Right atrium auricular region (tissue), 2 donors: ENCODE measurements at places on chromosomes 4 and X. TPM values are rescaled to one million over a fixed set of nuclear protein-coding genes. Genes with fewer than 3 reads are reported as not detected.
A peak's percentile ranks its signal among the peaks of the same experiment; 100 is the strongest.

DNA sequence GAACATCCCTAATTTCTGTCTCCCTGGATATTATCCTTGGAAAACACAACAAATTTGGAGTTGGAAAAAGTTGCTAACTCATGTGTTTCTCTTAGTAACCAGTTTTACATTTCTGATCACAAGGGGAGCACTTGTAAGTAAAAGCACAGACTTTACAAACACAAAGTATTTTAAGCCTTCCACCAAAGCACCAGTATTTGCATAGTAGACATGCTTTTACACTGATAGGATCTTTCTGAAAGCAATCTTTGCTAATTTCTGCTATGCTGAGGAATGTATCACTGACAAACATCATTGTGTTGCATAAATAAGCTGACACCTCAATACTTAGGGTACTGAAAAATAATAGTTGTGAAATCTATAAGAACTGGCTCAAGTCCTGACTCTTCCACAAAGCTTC is 100.6 kb downstream of the MID1 start:
- no peak for DNase-seq

GRCh38 chr4:94348666-94349065 is 6.0 kb upstream of the HPGDS start:
- DNase-seq: no peak

The EDA gene
- 14.9 TPM for total RNA-seq

GRCh38 chr4:87363552-87363951 is 27.4 kb downstream of the HSD17B11 start:
- DNase-seq: no peak

DNA sequence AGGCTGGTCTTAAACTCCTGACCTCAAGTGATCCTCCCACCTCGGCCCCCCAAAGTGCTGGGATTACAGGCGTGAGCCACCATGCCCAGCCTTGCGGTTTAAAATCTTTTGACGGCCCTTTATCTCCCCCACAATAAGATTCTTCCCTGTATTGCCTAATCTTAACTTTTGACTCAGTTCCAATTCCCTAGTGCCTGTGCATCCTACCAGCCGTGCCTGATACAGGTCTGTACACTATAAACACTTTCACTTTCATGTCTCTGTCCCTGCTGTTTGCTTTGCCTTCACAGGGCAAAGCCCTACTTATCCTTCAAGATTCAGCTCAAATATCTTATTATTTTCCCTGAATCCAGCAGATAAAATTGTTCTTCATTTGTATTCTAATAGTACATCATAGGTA is 74.6 kb downstream of the WDR44 start:
- no peak for DNase-seq

DNA sequence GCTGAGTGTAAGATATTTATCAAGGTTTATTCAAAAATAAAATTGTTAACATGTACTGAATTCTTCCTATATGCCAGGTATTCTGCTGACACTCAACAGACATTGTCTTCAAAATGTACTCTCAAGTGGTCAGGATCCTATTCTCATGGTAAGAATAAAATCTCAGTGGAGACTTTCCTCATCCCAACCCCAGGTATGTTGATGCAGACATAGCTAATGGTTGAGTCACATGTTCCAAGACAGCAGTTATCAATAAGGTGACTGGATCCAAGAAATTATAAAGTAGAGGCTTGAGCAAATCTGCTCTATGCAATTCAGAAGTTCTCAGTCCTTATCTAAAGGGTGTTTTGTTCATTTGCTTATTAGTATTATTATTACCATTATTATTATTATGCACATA is 115.2 kb upstream of the GABRA2 start:
- no peak for DNase-seq

DNA sequence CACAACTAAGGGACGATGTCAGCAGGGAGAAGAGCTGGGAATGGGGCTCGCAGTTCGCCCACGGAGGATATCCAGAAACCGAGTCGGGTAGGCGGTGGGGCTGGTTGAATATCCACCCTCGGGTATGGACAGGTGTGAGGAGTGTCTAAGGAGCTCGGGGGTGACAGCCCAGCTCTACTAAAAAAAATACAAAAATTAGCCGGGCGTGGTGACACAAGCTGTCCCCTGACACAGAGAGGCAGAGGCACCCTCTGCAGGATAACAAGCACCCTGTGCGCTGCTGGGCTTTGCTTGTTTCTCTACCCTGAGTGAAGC is 12.2 kb upstream of the ASMTL start:
- DNase-seq: no peak

DNA sequence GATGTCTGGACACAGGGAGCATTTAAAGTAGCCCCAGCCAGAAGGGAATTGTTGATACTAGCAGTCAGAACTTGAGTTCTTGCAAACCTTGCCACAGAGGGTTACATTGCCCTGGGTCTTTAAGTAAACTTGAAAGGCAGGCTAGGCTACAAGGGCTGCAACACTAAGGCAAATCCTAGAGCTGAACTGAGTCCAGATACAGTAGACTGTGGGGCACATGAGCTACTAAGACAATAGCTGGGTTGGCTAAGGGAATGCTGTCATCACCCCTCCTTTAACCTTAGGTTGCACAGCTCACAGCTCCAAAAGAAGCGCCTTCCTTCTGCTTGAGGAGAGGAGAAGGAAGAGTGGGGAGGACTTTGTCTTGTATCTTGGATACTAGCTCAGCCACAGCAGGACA is 35.6 kb downstream of the SH3BGRL start:
- no peak for DNase-seq

The CENPVL1 gene
- total RNA-seq: not detected

GRCh38 chr4:2269206-2269531 is 7.3 kb upstream of the MXD4 start:
- DNase-seq: no peak

DNA sequence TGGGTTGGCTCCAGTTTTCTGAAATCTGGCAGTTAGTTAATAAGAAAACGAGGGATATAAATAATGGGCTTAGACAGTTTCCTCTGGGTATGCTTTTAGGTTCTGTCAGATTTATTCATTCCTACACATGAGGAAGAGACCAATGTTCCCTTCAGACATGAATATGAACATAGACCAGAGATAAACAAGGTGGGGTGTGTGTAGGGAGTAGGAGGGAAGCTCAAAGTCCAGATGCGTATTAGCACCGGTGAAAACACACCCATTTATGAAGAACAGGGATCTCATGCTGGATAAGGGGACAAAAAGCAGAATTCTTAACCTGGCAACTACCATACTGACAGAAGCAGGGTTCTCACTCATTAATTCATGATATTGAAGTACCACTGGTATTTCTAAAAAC is 223.0 kb downstream of the SOWAHB start:
- no peak for DNase-seq

DNA sequence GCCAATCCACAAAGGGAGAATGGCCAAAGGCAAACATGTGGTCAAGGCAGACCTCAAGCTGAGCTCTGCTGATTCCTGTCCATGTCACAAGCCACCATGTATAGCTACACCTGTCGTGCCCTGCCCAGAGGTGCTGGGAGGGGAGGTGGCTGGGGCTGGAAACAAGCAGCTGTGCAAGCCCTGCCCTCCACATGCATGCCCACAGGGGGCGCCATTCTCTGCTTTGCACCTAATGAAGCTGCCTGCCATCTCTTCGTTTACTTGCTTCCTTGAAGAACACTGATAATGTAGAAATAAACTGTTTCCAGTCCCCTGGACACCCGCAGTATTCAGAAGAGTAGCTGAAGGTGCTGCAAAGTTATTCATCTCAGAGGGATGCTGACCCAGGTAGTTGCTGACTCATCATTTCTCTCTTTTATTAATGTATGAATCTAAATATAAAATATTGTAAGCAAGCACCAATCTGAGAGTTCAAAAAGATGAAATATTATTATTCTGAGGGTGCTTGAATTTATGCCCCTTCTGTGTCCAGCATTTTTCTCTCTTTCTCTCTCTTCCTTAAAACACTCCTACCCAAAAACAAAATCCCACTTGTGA is 278.6 kb downstream of the ADGRA3 start:
- no peak for DNase-seq

The CYLC1 gene
- not detected for total RNA-seq

DNA sequence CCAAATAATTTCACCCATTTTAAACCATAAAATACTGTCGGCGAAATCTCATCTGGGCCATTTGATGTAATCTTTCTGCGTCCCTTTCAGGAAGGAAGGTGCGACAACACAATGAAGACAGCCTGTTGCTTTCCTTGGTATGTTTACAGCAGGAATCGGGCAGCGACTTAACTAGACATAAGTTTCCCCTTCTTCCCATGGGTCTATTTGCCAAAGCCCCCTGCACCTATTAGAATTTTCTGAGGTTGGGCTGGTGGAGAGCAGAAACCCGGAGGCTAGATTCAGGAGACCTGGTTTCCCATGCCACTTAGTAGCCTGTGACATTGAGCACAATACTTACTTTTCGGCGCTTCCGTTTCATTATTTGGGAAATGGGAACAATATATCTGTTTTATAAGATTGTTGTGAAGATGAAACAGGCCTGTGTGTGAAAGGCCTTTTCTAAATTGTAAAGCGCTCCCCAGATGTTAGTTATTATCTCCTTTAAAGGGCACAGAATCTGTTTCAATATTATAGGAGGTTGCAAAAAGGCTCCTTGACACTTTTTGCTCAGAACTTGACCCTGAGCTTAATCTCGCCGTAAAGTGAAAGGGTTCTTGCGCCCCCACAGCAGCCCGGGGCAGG is 552 bp upstream of the AFF1 start:
- no peak for DNase-seq

DNA sequence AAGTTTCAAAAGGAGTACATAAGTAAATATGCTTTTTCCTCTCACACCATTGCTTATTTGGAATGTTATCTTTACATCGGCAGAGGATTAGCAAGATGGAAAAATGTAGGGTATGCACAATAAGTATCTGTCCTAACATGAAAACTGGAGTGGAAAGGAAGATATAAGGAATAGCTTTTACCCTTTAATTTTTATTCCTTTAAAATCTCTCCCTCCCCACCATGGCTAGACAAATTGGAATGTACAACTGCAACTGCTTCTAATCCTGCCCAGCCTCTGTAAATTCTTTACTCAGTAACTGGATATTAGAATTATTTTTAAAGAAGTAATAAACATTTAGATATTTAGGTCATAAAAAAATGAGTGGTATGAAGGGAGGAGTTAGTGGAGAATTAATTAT is 171.5 kb downstream of the PCDH18 start:
- DNase-seq: no peak

DNA sequence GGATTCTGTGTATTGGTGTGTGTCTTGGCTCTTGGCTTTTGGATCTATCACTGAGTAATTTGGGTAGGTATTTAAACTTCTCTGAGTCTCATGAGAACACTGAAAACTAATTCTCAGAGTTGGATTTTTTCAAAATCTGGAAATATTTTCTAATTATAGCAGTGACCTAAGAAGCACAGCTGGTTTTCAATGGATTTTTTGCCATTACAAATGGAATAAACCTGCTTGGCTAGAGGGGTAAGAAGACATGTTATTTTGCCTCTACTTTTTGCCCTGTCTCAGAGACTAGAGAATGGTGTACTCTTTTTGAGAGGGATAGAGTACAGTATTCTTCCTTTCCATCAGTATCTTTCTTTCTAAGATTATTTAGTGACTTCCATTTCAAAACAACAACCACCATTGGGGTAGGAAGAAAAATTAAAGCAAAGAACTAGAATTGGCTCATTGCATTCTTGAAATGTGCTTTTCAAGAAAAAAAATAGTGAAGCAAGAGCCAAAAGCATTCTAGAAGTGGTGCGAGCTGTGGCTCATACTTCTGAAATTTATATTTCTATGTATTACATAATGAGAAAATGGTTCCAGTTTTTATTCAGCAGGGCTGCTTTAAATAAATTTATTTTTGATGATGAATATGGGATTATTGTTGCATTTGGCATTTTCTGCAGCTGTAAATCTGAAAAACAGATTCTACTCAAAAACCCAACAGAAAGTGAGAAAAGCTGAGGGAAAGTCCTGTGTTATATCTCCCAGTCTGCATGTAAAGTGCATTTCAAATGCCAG is 850.2 kb upstream of the SLIT2 start:
- no peak for DNase-seq

GRCh38 chr4:136329042-136329662 is 1203.1 kb downstream of the PCDH18 start:
- no peak for DNase-seq

The TMEM31 gene
- not detected for total RNA-seq

The PWWP3B gene
- total RNA-seq: 5.9 TPM

The GABRG1 gene
- total RNA-seq: not detected

DNA sequence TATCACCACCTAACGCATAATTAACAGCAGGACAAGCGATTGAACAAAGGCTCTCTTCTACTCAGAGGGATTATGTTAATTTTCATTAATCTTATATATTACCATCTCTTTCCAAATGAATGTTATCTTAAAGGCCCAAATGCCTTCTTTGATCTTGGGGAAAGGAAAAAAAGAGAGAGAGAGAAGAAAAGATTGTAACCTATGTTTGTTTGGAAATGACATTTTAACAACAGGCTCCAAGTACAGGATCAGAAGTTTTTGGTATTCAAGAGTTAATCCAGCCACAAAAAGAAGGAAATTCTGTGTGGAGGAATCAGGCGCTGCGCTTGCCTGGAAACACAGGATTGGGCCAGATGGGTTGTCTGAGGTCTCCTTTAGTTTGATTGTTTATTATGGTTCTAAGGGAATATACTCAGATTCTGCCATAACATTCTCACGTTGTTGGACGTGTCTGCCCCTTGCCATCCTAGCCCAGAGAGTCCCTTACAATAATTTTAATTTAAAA is 100.7 kb upstream of the STX18 start:
- no peak for DNase-seq

The NRK gene
- total RNA-seq: 2.3 TPM

GRCh38 chr4:6509587-6509986 is 37.2 kb upstream of the PPP2R2C start:
- peak; percentile 9 for DNase-seq

GRCh38 chr4:150909116-150909515 is 106.0 kb downstream of the LRBA start:
- no peak for DNase-seq

DNA sequence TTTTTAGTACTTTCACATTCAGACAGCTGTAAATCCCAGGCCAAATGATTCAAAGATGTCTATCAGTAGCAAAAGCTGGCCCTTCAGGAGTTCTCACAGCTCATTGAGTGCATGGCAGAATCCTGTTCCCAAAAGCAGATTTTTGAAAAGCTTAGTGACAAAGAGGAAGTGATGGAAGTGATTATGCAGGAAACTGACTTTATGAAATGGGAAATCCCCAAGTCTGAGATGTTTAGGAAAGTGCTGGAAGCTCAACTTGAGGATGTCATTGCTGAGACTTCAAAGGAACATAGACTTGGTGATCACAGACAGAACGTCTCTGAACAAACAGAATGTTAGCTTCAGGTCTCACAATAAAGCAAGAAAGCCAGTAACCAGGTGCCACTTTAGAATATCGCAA is 51.0 kb upstream of the CFAP47 start:
- DNase-seq: no peak
